ENCODE measurements at places on chromosomes 3 and 15.

GRCh38 chr3:185361920-185362319 is 1.0 kb upstream of the MAP3K13 start:
- DNase-seq = no peak

- DNase-seq = no peak
Observed at GRCh38 chr3:185151964-185152409, 873 bp downstream of the C3orf70 start.

GRCh38 chr15:52731732-52732470 is 52.7 kb upstream of the ATOSA start:
- no peak for DNase-seq

DNA sequence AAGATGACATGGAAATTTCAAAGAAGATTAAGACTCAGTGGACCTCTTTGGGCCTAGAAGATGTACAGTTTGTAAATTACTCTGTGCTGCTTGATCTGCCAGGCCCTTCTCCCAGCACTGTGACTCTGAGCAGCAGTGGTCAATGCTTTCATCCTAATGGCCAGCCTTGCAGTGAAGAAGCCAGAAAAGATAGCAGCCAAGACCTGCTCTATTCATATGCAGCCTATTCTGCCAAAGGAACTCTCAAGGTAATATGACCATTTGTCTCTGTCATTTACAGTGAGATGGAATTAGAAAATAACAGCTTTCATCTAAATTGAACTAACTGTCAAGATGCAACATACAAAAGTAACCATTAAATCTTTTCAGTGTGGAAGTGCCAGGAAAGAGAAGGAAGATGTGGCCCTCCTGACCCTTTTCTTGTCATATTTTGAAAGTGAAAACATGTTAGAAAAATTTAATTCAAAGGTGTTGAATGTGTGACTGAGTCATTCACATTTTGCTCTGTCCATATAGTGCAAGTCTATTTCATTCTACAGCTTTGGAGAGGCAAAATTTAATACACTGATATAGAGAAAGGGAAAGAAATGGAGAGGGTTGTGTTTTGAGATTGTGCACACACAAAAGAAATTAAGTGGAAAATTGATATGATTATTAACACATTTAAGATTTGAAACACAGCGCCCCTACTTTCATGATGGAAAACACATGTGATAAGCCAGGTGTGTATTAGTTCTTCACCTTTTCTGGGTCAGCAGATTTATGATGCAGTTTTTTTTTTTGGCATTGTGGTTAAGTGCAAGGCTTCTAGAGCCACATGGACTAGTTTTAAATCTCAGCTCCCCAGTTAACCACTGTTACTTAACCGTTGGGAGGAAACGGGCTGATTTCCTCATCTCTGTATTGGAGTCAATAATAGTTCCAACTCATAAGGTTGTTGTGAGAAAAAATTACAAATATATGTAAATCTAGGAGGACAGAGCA is 375.1 kb downstream of the NAALADL2 start:
- DNase-seq = no peak

DNA sequence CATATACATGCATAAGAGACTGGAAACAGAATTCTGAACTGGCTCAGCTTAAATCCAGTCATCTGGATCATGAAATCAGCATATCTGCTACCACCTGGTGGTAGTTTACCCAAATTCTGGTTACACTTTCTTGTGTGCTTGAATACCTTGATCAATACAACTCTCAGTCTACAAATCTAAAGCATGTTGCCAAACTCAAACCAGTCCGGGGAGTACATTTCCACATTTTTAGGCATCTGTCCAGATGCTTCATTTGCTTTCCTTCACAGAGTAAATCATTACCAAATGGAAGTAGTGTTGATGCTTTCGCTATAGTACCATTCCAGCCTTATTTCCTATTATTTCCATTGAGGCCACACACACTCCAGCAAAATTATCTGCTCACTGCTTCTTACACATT is 126.4 kb downstream of the P2RY1 start:
- no peak for DNase-seq

DNA sequence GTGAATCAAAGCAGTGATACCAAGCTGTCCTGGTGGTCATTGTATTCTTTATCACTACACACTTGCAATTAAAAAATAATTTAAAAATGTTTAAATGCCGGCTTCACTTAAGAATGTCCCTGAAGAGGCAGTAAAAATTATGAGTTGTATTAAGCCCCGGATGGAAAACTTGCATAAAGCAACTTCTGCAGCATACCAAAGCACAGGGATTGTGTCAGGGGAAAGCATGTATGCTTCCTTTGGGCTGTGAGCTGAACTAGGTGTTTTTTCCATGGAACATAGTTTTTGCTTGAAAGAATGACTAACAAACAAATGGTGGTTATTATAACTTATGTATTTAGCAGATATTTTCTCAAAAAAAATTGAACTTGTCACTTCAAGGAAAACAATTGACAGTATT is 143.1 kb downstream of the ARNT2 start:
- no peak for DNase-seq

DNA sequence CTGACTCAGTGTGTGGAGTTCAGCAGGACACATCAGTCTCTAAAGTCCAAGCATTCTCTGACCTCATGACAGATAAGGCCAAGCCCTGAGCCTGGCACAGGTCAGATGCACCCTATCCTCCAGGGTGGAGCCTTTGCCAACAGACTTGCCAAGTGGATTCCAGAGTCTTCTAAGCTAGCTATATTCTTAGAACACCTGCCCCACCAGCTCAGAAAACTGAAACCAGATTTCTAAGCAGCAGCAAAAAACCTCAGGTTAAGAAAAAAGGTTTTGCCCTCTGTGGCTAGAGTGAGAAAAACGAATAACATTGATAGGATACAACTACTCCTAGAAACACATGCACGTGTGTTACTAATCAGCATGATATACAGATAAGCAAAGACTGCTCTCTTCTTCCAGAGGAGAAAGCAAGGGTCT is 11.6 kb downstream of the RMDN3 start:
- no peak for DNase-seq

DNA sequence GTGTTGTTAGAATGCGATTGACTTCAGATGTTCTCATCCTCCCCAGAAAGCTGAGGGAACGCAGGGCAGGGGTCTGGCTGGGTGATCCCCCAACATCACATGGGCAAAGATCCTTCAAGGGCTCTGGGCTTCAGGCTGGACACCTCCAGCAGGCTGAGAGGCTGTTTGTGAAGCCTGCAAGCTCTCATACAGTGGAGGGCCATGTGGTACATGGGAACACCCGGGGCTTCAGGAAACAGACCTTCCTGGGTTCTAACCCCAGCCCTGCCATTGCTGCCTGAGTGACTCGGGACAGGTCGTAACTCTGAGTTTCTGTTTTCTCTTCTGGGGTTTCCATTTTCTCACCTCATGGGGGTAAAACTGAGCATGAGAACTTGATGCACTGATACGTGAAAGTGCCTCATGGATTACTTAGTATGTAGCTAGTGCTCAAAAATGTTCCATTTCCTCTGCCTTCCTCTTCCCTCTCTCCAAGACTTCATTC is 81.2 kb downstream of the TLE3 start:
- no peak for DNase-seq

- DNase-seq = no peak
Observed at GRCh38 chr3:19228167-19228566, 79.9 kb downstream of the KCNH8 start.

DNA sequence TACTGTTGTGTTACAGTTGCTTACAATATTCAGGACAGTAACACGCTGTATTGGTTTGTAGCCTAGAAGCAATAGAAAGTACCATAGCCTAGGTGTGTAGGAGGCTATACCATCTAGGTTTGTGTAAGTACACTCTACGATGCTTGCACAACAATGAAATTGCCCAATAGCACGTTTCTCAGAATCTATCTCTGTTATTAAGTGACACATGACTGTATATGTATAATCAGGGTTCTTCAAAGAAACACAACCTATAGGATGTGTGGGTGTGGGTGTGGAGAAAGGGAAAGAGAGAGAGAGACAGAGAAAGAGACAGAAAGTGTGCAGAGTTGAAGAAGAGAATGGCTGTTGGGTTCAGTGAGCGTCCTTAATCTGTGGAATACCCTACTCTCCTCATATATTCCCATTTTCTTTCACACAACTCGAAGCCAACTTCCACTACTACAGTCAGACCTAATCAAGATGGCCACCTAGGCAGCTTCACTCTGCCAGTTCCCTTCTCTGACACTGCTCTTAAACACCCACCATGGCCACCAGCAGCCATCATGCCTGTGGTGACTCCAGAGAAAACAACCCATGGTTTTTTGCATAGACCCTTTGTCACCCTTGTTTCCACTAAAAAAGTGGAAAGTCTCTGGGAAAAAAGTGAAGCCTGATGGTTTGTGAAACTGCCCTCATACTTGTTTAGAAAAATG is 5.8 kb upstream of the PPP4R2 start:
- DNase-seq = no peak

DNA sequence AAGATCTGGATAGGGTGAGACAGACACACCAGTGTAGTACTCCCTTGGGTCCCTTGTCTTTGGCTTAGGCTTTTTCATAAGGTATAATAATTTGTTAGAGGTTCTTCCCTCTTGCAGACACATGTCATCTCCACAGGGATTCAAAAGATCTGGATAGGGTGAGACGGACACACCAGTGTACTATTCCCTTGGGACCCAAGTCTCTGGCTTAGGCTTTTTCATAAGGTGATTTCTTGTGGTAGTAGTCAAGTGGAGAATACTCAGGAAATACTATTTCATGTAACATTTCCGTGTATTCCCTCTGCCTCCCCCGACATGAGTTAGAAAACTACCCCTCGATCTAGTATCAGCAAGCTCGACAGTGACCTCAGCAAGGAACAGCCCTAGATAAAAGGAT is 954 bp upstream of the MAPKBP1 start:
- DNase-seq = no peak

- no peak for DNase-seq
Observed at GRCh38 chr15:101012326-101013200, 93.4 kb downstream of the LRRK1 start.

- DNase-seq = no peak
Observed at GRCh38 chr15:57171426-57171825, 204.9 kb upstream of the CGNL1 start.

DNA sequence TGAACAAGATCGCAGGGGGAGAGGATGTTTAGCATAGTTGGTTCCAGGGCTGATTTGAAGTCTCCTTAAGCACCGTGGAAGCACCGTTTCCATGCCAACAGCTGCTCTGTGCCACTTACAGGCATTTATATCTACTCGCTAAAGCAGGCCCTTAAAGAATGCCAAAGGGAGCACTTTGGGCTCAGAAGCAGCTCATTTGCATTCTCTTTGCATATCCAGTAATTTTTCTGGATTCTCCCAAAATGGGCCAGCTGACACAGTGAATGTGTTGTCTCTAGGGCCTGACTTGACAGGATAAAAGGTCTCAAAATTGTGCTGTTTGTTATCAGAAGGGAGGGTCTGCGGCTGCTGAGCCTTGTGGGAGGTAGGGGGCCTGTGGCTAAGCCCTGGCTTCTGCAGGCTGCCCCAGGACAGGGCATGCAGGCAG is 138.6 kb downstream of the FBLN2 start:
- DNase-seq = no peak

DNA sequence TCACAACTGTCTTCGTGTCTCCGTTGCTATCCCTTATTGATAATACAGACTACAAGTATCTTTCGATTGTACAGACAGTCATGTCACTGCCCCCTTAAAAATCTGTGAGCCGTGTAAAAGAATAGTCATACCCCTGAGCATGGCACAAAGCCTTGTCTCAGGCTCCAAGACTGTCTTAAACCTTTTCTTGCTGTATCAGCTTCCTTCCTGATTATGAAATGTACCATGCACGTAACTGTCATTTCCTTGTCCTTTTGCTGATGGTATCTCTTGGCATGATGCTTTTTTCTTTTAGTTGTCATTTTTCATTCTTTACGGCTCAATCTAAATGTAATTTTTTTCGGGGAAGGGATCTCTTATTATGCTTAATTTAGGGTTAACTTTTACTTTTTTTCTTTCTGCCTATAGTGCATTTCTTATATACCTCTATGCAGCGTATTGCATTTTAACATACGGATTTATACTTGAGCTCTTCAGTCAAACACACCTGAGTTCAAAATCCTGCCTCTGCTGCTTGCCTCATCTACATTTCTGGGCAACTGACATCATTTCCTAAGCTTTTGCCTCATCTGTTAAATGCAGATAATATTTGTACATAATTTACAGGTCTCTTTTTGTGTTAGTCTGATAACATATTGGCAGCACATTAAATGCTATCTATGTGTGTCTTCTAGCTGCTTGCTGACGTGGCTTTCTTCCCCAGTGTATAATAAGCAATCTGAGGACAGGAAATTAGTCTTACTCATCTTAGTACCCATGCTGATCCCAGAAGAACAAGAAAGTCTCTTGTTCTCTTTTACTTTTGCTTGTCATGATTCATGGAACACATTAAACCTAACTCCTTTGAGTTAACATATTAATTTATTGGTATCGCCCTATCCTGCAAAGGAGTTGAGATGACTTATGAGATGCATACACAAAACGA is 57.3 kb downstream of the ROBO2 start:
- no peak for DNase-seq

DNA sequence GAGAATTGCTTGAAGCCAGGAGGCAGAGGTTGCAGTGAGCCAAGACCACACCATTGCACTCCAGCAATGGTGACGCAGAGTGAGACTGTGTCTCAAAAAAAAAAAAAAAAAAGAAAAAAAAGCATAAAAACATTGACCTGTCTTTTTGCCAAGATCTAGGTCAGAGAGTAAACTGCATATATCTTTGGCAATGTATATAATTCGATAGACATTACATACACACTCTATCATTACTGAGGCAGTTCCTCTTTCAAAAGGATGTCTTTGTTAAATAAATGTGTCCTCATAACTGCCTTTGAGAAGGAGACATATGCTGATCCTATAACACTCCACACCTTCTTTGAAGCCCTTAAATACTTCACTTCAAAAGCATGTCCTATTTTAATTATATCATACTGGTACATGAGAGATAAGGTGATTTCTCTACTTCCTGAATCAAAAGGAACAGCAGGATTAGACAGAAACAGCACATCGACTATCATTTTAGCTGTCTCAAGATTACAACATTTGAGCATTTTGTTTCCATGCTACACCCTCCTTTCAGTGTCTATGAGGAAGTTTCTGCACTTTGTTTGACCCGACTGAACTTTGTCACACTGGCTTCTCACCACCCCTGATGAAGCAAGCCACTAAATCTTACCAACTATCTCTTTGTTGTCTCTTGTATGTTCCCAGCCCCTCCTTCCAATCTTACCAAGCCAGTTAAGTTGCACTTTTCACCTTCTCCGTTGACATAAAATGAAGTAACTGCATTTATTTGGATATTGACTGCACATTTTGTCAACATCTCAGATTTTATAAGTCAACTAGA is 335.8 kb downstream of the MECOM start:
- DNase-seq = no peak

DNA sequence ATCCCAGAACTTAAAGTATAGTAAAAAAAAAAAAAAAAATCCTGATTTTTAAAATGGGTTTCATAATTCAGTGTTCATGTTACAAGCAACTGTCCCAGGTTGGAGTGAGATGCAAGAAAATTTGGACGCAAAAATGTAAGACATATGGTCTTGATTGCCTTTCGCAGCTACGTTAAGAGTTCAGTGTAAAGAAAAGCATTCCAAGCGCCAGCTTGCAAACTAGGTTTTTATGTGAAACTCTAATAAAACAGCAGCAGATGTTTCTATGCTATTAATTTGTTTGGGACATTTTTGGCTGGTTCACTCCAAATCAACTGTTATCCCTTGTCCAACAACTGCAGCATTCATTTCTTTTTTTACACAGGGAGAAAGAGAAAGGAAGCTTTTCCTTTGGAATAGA is 957.8 kb downstream of the ROBO1 start:
- DNase-seq = no peak

All from NCI-H748 treated with DMSO at 0.1 percent for 48 hours (cell line).